ENCODE measurements at places on chromosomes 7 and 10. TPM values are rescaled to one million over a fixed set of nuclear protein-coding genes. Genes with fewer than 3 reads are reported as not detected.

DNA sequence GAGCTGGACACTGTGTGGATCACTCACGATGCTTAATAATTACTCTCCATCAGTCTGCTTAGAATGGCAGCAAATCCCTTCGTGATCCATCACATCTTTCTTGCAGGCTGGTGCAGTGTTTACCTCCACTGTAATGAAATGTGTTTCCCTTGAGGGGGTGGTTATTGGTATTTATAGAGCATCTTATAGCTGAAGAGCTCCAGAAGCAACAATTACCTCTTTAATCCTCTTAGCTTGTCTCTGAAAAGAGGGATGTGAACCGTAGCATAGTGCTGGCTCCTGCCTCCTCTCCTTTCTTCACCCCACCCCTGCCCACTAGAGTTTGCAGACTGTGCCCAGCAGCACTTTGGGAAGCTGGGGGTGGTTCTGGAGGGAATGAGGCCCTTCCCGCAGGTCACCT lies 132.6 kb downstream of the CAMK1D start:
- no peak for DNase-seq

The MEPCE gene
- 19.6 TPM for total RNA-seq

The GDF2 gene
- total RNA-seq, result 8.5 TPM

DNA sequence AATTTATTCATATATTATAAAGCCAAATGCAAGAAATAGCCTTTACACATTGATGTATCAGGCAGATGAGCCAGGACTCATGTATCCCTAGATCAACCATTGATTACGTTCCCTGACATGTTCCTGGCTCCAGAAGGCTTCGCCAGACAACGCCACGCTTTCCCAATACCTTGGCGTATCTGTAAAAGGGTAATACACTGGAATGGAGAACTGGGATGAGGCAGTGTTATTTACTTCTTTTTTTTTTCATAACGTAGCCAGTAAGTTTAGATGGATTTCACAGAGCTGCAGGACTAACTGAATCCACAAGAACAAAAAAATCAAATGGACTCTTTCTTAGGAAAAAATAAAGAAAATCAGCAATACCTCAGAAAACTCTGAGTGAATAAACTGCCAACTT lies 588.1 kb upstream of the SEMA3D start:
- DNase-seq, result no peak

The WDFY4 gene
- total RNA-seq, result 7.1 TPM

DNA sequence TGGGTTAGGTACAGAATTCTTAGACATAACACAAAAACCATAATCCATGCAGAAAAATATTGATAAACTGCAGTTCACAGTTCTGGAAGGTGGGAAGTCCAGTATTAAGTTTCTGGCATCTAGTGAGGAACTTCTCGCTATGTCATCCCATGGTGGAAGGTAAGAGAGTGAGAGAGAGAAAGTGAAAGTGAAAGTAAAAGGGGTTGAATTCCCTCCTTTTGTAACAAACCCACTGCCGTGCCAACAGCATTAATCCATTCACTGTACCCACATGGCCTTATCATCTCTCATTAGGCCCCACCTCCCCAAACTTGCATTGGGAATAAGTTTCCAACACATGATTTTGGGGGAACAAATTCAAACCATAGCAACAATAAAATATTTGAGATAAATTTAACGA lies 17.1 kb downstream of the ZNF485 start:
- DNase-seq, result no peak

GRCh38 chr7:75656740-75657139 lies 82.0 kb downstream of the HIP1 start:
- no peak for DNase-seq

The GRM3 gene
- total RNA-seq, result 0.08 TPM

GRCh38 chr7:77794000-77794399 lies 4.2 kb downstream of the TMEM60 start:
- DNase-seq, result no peak

GRCh38 chr10:5423771-5424170 lies 11.4 kb downstream of the NET1 start:
- DNase-seq, result no peak

- no peak for DNase-seq
Observed at GRCh38 chr10:101896225-101896877, 52.8 kb upstream of the KCNIP2 start.

The SLC18A3 gene
- not detected for total RNA-seq
